Caco-2 (cell line): ENCODE measurements at places on chromosomes 6 and 20.

GRCh38 chr6:141359953-141360352 lies 772.8 kb upstream of the GJE1 start:
- no peaks in the 10 kb centered on the region for H3K36me3 ChIP-seq
- no peak overlapping the region for H3K27ac ChIP-seq
- no peaks in the 10 kb centered on the region for H3K4me1 ChIP-seq
- H3K27me3 ChIP-seq = no peaks in the 10 kb centered on the region

GRCh38 chr6:154380741-154381140 lies 24.1 kb upstream of the IPCEF1 start:
- DNase-seq = no peak
- no peak overlapping the region for H3K4me3 ChIP-seq
- H3K36me3 ChIP-seq = no peaks in the 10 kb centered on the region

- H3K27me3 ChIP-seq = no peaks in the 10 kb centered on the region
- H3K36me3 ChIP-seq = no peaks in the 10 kb centered on the region
- no peak overlapping the region for H3K27ac ChIP-seq
- H3K4me1 ChIP-seq = peaks cover 20% of the 10 kb centered on the region
Observed at GRCh38 chr20:6576726-6577125, 190.8 kb upstream of the BMP2 start.

DNA sequence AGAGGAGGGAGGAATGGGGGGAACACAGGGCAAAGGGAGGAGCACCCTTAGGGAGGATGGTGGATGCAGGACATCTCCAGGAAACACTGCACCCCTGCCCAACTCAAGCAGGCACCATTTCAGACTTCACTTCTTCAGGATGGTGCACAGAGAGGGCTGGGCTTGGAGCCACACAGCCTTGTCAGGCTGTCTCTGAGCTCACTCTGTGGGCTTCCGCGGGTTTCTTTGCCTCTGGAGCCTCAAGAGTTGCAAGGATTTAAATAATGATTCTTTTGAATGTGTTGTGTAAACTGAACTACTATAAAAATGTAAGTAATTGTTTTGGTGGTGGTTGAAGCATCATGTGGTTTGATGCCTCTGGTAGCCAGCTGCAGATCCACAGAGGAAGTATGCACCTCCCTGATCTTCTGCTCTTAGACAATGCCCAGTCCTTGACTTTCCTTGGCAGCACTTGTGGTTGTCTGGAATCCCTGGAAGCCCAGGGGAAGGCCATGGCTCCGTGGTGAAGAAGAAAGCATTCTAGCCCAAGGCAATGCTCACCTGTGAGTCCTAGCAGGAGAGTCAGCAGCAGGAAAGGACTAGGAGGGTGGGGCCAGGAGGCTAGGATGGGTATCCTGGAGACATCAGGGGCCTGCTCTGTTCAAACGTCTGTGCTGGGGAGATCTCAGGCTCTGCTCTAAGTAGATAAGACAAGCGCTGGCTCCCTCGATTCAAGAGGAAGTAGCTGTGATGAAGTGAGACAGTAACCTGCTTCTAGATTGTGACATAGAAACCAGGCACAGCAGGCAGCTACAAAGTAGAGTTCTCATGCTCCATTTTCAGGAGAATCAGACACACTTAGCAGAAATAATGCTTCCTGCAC lies 50.2 kb upstream of the SIRPG start:
- no peak overlapping the region for H3K4me3 ChIP-seq
- no peaks in the 10 kb centered on the region for H3K4me1 ChIP-seq
- H3K27me3 ChIP-seq = peaks cover 4% of the 10 kb centered on the region; the same call in 1 of the 2 replicates
- no peak overlapping the region for H3K27ac ChIP-seq
- H3K36me3 ChIP-seq = no peaks in the 10 kb centered on the region

DNA sequence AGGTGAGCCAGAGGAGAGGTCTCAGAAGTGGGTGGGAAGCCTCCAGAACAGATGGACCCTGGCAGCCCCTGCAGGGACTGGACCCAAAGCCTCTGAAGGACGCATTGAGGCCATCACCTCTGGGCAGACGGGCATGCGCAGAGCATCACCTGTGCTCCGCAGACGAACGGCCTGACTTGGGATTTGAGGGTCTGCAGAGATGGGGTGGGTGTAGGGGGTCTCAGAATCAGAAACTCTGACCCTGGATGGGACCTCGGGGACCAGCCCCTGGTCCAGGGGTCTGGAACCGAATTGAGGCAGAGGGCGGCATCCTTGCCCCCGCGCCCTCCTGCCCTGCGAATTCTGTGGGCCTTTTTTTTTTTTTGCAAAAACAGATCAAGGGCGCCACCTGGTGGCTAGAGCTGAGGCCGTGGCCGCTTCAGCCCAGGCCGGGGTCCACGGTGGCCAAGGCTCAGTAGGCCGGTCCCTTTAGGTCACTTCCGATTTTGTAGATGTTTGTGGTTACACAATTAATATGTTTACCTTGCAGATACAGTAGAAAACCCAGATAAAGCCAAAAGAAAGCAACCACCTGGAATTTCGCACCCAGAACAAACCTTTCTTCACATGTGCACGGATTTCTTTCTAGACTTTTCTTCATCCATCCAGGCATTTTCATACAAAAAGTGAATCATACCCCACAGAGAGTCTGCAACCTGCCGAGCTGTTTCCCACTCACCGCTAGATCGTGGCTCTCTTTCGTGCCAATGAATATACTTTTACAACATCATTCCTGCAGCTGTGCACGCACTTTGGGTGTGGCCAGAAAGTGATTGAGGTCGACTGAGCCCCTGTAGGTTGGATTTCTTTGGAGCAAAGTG lies 25.9 kb downstream of the ZBP1 start:
- peak; percentile 89 for DNase-seq
- H3K36me3 ChIP-seq = no peaks in the 10 kb centered on the region

- no peak overlapping the region for H3K27ac ChIP-seq
- peak; percentile 42 for DNase-seq
- no peaks in the 10 kb centered on the region for H3K27me3 ChIP-seq
- peaks cover 11% of the 10 kb centered on the region for H3K4me1 ChIP-seq
- no peaks in the 10 kb centered on the region for H3K36me3 ChIP-seq
- H3K4me3 ChIP-seq = no peak overlapping the region
Observed at GRCh38 chr20:8255945-8256632, 124.0 kb downstream of the PLCB1 start.

DNA sequence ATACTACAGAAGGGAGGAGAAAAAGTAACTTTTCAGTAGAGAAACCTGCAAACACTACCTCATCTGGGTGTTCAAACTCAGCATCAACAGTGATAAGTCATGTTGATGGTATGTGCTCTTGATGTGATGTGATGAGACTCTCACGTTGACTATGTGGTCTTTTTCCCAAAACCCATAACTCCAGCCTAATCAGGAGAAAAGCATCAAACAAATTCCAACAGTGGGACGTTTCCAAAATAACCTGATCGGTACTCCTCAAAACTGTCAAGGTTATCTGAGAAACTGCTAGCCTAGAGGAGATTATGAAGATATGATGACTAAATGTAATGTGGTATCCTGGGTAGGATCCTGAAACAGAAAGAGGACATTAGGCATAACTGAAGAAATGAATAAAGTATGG lies 41.9 kb upstream of the TAB2 start:
- no peaks in the 10 kb centered on the region for H3K27me3 ChIP-seq
- H3K4me1 ChIP-seq = no peaks in the 10 kb centered on the region
- no peak overlapping the region for H3K4me3 ChIP-seq
- H3K27ac ChIP-seq = no peak overlapping the region
- H3K36me3 ChIP-seq = no peaks in the 10 kb centered on the region

DNA sequence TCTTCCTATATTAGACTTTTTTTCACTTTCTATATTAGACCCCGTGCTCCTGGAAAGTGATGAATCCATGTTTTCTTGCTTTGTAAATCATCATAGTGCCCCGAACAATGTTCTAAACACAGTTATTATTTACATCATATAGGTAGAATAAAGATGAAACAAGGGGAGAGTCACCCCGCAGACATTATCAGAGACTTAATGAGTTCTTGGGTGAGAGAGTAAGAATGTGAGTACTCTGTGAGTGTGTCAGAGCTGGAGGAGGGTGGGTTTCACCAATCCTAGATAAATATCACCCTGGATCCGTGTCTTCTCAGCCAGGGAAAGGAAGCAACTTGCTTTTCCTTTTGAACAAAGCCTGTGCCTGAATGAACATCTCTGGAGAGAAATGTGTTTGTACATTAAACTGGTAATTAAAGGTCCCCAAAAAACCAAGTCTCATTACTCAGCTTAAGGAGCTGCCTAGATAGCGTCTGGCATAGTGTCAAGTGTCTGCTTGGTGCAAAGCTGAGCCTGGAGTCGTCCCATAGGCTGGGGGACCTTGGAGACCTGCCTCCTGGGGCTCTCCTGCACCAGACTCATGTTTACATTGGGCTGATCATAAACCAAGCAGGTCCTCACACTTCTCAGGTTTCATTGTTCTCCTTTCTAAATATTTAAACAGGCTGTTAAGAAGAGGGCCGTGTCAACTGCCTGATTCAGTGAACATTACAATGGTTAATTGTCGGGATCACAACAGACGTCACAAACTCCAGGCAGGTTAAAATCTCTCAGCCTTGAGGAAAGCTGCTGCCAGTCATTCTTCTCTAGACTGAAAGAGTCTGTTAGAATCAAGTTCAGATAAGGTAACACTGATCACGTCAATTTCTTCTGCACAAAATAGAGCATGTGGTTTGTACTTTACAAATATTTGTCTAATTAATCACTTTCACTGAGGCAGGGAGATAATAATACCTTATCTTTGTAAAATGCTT lies 179.7 kb upstream of the MYLIP start:
- H3K4me1 ChIP-seq = peaks cover 16% of the 10 kb centered on the region
- no peaks in the 10 kb centered on the region for H3K36me3 ChIP-seq
- no peaks in the 10 kb centered on the region for H3K27me3 ChIP-seq
- H3K4me3 ChIP-seq = no peak overlapping the region
- H3K27ac ChIP-seq = no peak overlapping the region
- peak; percentile 80 for DNase-seq
